Astrocyte of the spinal cord (primary cell): ENCODE measurements at places on chromosomes 3 and 15.
A peak's percentile ranks its signal among the peaks of the same experiment; 100 is the strongest.

DNA sequence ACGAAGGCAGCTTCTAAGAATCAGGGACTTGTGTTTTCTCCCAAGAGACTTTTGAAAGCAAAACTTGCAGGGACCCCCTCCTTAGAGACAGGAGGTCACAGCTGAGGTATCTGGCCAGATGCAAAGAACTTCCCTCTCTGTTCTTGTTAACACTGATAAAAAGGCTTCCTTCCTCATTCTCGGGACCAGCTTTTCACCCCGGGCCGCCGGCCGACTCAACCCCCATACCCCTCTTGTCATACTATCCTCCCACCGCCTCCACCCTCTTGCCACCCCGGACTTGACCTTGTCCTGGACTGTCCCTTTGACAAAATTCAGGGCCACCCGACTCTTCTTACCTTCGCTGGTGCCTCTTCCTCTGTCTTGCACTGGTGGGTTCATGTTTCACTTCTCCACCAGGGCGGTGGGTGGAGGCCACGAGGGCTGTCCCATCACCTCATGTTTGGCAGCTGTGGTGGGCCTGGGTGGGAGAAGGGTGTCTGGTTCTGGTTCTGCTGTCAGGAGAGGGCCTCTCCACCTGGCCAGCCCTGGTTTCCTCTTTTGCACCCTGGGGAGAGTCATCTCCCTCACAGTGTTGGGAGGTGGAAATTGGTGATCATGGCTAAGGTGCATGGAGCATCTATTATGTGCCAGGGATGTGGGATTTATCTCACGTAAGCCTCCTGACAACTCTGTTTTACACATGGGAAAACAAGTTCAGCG, 32.5 kb downstream of the BHLHE40 start:
- DNase-seq: no peak

GRCh38 chr15:76401285-76401684, 64.7 kb downstream of the ISL2 start:
- DNase-seq: no peak

GRCh38 chr3:196620161-196620604, 19.3 kb upstream of the NRROS start:
- no peak for DNase-seq

- DNase-seq: no peak
These were observed 9.1 kb downstream of the SLC6A1 start for GRCh38 chr3:11001658-11002021.

GRCh38 chr3:59386165-59386564, 336.3 kb upstream of the CFAP20DC start:
- no peak for DNase-seq

DNA sequence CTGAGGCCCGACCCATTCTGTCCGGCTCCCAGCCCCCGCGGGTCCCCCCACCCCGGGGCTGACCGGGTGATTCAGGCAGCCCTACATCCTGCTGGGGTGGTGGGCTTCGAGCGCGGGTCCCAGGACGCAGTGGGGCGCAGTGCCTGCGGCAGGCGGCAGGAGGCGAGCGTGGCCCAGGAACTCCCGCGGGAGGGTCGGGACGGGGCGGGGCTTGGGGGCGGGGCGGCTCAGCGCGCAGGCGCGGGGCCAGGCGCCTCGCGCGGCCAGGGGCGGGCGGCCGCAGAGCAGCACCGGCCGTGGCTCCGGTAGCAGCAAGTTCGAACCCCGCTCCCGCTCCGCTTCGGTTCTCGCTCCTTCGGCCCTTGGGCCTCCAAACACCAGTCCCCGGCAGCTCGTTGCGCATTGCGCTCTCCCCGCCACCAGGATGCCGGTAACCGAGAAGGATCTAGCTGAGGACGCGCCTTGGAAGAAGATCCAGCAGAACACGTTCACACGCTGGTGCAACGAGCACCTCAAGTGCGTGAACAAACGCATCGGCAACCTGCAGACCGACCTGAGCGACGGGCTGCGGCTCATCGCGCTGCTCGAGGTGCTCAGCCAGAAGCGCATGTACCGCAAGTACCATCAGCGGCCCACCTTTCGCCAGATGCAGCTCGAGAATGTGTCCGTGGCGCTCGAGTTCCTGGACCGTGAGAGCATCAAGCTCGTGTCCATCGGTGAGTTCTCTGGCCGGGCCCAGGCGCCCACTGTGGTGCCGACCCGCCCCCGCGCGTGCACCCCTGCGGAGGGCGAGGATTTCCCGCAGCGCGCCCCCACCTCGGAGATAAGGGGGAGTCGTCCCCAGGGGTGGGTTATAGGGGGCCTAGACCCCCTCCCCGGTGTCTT, at the start of gene FLNB:
TSS of gene FLNB (plus strand) at position 282 of the 885 bp plus-strand sequence. CDS start at position 425, 143 bp downstream.
- DNase-seq: peak; percentile 56

GRCh38 chr3:24494618-24495325, at the start of gene THRB:
THRB (minus strand) TSS chr3:24494850.
- peak; percentile 43 for DNase-seq

- no peak for DNase-seq
These were observed 10.2 kb upstream of the SKOR1 start for GRCh38 chr15:67815036-67815592.

DNA sequence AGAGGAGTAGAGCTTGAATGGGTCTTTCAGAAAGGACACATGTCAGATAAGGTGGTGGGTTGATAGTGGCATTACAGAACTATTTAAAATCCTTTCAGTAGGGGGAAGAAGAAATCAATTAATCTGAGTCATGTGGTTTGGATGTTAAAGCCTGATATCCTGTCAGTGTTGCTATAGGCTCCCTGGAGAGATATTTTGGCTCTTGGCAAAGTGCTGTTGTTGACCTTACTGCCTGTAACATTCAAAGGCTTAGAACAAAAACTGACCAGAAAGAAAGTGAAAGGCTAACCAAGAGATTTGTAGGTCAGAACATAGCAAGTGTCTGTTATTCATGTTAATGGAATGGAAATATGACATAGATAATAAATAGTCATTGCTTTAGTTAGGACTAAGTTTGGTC, 552.9 kb downstream of the DIPK2A start:
- DNase-seq: no peak

DNA sequence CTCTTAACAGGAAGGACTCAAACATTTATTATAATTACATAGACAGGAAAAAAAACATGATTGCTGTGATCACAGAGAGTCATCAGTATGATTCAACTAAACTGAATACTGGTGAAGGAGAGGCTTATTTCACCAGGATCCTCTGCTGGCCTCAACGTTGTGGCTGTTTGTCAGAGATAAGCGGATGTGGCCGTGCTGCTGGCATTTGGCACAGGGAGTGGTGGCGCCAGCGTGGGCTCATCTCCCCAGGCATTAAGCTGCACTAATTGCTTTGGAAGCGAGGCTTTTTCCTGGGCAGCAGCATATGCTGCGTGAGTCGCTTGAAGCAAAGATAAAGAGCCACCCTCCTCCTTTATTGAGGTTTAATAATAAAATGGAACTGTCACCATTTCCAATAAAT, 306.7 kb downstream of the LRTM1 start:
- DNase-seq: no peak

DNA sequence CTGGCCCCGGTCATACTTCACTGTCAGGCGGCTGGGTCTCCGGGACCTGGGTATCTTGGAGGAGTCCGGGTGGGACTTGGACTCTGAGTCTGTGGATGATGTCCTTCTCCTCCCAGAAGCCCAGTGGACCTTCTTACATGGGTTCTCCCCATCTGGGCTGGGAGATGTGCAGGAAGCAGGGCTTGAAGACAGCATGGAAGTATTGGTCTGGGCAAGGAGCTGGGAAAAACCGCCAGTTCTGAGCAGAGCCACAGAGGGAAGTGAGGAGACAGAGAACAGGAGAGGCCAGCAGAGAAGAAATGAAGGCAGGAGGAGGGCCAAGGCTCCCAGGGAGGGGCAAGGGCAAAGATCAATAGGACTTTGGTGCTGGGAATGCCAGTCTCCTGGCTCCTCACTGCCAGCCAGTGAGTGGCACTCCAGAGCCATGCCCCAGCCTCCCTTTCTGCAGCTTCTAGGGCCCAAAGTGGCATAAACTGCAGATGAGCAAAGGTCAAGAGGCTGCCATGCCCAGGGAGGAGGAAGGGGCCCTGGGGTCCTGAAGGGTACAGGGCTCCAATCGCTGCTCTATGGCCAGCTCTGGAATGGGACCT, at the start of gene PPP1R14D:
TSS of gene PPP1R14D (minus strand) at position 262 of the 590 bp plus-strand sequence. CDS start at position 195, 67 bp downstream.
- no peak for DNase-seq

- no peak for DNase-seq
These were observed 29.6 kb upstream of the BHLHE40 start for GRCh38 chr3:4949659-4950058.

DNA sequence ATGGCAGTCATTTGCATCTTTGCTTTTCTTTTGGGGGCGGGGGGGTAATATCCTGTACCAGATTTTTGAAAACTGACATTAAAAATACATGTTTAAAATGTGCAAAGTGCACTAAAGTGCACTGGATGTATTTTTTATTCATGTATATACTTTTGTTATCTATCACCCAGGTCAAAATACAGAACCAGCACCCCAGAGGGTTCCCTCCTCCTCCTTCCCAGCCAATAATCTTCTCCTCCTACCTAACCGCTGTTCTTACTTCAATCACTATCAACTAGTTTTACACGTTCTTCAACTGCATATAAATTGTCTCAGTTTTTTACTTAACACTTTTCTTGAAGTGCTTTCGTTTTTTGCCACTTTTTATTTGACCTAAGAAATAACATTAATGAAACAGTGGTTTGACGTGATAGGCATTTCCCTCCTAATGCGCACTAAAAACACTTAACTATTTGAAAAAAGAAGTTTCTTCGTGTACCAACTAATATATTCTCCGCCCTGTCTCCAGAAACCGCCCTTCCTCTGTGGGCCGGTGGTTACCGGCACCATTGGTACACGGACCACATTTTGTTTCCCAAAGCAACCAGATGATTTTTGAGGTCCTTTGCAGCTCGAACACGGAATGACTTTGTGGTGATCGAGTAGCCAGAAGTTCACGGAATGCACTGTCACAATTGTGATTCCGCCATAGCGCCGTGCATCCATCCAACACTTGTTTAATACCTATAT, 836 bp upstream of the AKAP13 start:
- DNase-seq: no peak

DNA sequence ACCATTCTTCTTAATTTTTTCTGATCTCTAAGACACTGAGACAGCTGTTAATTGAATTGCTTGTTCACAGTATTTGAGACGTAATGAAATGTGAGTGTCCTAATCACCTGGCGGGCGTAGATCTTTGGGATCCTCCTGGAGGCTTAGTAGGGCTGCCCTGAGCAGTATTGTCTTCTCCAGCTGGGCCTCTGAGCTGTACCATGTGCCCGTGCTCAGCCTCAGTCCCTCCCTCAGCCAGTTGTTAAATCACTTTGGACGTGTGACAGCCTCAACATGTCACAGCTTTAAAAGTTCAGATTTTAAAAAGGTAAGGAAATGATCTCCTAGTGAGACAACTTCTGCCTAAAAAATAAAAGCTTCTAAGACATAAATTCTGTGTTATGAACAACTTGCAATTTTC, 35.5 kb downstream of the IGF1R start:
- no peak for DNase-seq

DNA sequence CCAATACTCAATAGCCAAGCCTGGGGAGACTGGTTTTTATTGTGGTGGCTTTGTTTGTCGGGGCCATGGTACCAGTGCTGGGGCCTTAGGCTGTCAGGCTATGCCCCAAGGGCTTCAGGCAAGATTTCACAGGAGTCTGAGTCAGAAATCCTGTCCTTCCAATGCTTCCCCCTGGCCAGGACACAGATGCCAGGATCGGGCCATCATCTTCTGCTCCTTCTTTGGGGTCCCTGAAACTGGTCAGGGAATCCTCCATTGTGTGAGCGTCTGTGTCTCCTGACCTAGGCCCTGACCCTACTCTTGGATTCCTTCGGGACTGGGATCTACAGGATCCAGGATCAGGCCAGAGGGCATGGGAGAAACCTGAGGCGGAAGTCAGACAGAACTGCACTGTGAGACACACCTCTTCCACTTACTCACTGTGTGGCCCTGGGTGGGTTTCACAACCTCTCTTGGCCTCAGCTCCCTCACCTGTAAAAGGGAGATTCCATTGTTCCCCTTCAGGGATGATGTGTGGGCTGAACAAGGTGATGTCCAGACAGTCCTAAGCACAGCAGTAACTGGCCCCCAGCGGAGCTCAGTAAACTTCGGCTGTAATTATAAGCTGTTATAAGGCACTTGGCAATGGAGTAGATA, 292.7 kb downstream of the UACA start:
- DNase-seq: no peak

DNA sequence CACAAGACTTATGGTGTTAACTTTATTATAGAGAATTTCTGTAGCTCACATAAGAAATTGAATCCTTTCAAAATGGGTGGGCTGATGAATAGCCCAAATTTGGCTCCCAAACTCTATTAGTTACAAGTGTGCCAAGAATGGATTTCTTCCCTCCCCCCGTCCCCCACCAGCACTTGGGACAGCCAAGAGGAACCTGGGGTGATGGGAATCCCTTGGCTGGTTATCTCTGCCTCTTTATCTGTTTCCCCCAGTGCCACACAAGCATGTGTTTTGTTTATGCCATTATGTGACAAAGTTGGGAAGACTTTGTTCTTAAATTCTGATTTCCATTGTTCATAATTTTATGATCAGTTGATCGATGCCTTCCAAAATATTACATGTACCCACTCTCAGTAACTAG, 28.3 kb downstream of the CMSS1 start:
- no peak for DNase-seq

DNA sequence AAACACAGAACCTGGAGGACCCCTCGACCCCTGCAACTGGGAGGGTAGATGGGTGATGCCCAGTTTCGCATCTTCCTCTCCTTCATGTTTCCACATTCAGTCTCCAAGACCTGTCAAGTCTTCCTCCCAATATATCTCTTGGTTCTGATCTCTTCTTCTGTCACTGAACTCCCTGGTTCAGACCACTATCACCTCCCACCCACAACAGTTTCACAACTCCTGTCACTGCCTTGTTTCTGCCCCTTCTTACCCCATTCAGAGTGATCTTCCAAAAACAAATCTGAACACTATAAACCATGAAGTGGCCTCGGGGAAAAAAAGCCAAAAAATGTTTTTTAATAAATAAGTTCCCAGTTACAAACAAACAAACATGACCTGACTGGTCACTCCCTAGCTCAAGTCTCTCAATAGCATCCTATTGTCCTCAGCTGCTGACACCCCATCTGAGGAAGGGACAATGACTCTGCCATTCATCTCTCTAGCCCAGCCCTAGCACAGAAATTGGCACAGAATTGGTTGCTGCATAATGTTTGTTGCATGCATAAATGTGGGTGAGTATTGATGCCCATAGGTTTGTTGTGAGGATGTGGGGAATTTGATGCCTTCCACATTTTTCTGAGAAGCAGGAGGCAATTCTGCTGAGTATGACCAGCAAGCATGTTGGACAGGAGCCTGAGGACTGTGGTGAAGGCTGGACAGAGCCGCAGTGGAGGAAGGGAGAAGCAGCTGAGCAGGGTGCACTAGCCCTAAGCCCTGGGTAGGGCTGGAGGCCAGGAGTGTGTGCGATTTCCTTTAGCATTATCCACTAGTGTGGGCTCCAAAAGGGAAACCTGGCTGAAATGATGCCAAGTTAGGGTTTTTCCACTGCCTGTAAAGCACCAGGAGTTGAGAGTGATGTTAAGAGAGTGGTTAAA, 12.2 kb upstream of the XYLB start:
- peak; percentile 83 for DNase-seq

GRCh38 chr3:162719684-162720341, 1223.2 kb downstream of the OTOL1 start:
- peak; percentile 96 for DNase-seq

- no peak for DNase-seq
These were observed 272.1 kb downstream of the SI start for GRCh38 chr3:164806188-164806587.
